ENCODE measurements at places on chromosomes 12 and 14.

- DNase-seq, result peak; percentile 92
These were observed 41.4 kb downstream of the ACTN1 start for GRCh38 chr14:68937471-68938270.

GRCh38 chr12:52924764-52925716, 20.2 kb upstream of the KRT8 start:
- peak; percentile 90 for DNase-seq

- peak; percentile 95 for DNase-seq
These were observed 505.1 kb upstream of the SYT1 start for GRCh38 chr12:78359520-78359919.

DNA sequence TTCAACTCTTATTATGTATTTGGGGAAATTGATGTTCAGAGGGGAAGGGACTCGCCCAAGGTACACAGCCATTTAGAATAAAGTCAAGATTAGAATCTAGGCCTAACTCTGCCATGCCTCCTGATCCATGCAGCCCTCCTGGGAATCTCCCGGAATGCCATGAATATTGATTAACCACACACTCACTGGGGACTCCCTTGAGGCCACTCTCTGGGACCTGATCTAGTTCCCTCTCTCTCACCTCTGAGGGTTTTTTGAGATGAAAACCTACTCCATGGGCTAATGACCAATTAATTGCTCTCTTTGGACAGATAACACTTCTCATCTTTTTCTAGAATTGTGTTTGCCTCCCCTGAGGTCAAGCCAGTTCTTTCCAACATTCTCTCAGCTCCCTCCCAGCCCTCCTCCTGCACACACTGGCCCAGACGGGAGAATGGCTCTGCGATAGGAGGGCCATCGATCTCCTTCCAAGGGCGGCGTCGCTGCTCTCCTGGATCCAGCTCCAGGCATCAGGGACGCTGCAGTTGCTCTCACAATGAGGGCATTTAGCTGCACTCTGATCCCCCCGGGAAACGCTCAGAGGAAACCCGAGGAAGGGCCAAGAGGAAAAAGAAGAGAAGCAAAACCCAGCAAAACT, 22.6 kb downstream of the WSCD2 start:
- no peak for DNase-seq

DNA sequence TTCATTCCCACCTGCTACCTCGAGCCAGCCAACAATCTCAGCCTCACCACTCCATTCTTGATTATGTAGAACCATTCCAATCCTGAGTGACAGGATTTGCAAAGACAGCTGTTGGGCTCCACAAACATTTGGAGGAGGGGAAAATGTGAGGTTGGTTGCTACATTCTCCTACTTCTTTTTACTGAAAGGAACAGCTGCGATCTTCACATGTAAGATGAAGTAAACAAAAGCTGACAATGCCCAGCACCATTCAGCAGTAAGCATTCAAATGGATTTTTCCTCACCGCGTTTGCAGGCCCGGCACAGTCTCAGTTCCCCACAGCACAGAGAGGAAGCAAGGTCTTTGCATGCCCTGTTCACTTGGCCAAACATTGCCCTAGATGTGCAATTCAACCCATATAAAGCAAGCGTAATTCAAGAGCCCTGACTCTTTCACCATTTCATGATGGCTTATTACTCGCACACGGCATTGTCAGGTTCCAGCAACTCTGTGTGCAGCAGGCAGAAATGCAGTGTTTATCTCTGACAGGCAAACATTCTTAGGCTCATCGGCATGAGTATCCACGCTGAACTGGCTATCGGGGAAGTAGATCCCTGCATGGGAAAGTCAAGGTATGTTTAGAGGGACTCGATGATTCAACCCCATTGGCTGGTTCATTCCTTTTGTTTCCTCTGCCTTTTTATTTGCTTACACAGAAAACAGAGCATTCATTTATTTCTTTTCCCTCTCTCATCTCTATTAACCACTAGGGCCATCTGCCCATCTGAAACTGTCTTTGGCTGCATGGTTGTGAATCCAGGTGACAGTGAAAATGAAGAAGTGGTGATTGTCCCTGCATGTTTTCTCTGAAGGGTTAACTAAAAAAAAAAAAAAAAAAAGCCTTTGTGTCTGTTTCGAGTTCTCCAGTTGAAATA, 236.1 kb upstream of the PLEKHG7 start:
- peak; percentile 15 for DNase-seq

DNA sequence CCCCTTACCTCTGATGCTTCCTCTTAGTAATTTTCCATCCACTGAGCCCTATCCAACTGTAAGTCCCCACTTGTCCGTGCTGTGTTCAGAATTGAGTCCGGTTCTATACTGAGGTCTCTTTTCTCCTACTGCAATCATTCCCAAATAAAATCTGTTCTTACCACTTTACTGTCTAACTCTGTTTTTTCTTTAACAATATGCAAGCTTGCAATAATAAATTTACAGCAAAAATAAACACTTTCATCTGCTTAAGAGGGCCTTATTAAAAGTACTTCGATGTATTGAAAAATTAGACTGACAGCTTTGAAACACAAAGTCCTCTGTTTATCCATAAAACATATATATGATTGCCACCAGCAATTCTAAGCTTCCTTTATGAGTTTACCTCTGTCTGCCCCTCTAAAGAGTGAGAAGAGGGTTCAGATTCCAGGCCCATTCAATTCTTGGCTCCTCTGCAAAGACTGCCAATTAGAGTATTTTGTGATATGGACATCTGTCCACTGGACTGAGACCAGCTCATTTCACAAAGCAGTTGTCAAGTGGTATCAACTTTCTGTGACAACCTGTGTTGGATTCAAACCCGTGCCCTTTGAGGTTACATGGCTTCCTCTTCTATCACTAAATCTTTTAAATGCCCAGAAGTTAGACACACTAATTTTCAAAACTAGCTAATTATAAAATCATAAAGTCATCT, 39.9 kb upstream of the G2E3 start:
- no peak for DNase-seq

DNA sequence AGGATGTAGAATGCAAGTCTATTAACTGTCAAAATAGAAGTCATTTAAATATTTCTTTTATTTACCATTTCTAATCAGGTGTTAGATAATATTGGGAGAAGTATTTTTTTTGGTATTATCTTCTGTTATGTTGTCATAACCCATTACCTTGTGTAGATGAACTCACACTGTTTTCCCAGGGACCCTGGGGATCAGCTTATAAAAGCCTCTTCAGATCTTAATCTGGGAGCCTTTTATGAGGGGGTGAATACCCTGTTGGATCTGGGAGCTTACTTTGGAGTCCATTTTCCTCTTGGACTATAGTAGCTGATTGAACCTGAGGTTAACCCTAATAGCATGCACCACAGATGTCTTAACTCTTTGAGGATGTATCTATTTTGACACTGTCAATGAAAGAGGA, 176.3 kb upstream of the ATP2B1 start:
- no peak for DNase-seq
